NCI-H774 (cell line): ENCODE measurements at places on chromosomes 12 and 14.

DNA sequence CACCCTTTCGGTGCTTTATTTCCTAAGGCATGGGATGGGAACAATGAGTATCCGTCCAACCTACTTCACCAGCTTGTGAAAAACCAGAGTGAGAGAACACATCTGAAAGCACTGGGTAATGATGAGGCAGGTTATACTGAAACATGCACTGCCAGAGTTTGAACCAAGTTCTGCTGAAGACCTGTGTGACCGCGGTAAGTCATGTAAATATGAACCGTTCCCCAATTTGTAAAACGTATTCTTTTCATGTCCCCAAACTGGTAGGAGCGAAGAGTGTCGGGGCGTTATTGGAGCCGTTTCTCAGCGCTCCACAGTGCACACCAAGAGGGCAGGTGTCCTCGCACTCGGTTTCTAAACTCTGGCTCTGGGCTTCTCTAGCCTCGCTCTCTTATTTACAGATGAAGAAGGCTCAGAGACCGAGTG lies 788 bp upstream of the NGDN start:
- no peak for DNase-seq

GRCh38 chr12:13101821-13102375 lies 1.6 kb downstream of the GSG1 start:
- DNase-seq: no peak

GRCh38 chr14:76640923-76641395 lies 120.3 kb upstream of the VASH1 start:
- peak; percentile 63 for DNase-seq

GRCh38 chr14:95294834-95295599 lies 24.7 kb downstream of the CLMN start:
- DNase-seq: peak; percentile 46

DNA sequence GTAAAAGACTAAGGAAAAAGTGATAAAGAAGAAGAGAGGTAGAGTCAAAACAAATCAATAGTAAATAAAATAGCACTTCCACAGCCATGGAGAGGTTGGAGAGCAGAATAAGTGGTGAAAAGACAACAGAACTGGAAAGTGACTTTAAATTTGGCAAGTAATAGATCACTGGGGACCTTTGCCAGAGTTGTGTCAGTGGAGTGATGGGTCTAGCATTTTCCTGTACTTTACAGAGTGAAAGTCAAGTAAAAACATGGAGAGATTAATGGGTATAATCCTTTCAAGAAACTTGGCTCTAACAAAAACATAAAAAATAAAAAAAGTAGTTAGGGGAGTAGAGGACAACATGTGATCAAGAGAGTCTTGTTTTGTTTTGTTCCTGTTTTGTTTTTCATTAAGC lies 502.2 kb upstream of the RPL10L start:
- no peak for DNase-seq

DNA sequence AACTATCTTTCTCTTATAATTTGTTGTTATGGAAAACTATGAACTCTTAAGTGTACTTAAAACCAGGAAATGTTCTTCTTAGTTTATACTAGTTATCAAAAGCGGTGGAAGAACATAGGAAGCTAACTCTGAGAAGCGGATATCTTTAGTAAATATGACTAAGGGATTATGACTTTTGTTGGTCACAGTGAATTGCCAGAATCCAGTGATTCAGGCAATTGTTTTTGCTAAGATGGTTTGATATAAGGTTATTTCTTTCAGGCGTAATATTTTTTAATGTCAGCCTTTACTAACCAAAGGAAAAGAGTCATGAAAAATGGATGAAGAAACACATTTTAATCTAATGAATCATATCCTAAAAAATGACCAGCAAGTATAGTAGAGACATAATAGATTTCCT lies 473.5 kb downstream of the FOXG1 start:
- DNase-seq: no peak

GRCh38 chr14:104891121-104891551 lies 26.1 kb downstream of the CEP170B start:
- no peak for DNase-seq
